ENCODE measurements at places on chromosomes 3 and 15.
A peak's percentile ranks its signal among the peaks of the same experiment; 100 is the strongest.

DNA sequence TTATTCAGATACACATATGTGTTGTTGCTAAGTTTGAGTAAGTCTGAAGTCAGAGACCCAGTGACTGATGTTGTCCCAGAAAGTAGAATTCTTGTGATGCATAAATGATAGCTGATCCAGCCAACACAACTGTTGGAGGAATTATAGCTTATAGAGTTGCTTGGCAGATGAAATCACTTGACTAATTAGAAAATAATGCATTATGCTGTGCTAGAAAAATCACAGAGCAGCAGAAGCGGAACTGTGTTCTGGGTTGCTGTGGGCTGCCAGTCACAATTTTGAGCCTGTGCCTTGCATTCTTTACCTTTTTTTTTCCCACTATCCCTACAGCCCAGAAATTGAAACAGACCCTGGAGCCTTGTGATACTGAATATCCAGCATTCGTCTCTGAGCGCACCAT is 90.0 kb upstream of the LRTM1 start:
- no peak for ATAC-seq

GRCh38 chr3:151315136-151315535 is 1.5 kb downstream of the GPR87 start:
- peak; percentile 60 for ATAC-seq

DNA sequence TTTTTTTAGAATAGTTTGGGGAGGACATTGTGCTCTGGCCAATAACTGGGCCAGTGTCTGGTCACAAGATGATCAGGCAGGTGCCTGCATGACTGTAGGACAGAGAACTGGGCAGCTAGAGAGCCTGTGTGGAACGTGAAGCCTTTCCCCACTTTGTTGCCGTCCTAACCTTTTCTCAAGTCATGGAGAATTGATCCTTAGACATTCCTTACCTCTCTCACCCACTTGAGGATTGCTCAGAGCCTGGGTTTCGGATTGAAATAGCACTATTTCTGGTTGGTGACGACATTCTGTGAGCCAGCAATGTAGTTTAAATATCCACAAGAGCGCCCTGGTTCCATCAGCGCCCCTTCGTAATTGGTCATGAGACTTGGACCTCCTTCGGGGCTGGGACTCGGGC is 138.4 kb downstream of the IGF1R start:
- no peak for ATAC-seq

DNA sequence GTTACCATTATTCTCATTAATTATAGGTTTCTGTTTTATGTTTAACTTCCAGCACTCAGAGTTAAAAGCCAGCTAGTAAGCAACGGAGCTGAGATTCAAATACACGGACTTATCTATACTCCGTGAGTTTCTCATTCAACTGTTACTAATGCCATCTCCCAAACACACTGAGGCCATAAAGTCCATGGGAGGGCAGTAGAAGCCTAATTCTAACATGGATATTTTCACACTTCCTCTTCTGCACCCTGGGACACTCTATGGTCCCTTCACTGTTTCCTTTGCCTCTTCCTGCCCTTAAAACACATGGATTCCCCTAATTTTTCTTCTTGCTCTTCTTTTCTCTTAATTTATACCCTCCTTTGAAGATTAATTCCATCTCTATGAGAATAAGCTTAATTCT is 245.0 kb downstream of the KLF13 start:
- peak; percentile 56 for ATAC-seq
